ENCODE measurements at places on chromosomes 12 and 14. TPM values are rescaled to one million over a fixed set of nuclear protein-coding genes. Genes with fewer than 3 reads are reported as not detected.

DNA sequence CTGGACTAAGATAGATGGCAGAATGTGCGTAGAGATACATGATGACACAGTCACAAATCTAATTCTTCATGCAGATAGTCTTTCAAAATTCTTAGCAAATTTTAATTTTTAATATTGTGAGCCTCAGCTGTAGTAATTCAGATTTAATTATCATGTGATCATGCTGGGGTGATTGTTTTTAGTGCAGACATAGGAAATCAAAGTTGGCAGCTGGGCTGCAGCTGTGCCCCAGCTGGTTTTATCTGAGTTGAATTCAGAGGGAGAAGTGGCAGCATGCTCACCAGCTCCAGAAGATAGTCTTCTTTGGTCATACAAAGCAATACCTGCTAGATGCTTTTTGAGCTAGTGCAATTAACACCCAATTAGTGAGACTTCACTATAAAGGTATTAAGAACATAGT is 292.9 kb downstream of the RAD51B start:
- DNase-seq = no peak

DNA sequence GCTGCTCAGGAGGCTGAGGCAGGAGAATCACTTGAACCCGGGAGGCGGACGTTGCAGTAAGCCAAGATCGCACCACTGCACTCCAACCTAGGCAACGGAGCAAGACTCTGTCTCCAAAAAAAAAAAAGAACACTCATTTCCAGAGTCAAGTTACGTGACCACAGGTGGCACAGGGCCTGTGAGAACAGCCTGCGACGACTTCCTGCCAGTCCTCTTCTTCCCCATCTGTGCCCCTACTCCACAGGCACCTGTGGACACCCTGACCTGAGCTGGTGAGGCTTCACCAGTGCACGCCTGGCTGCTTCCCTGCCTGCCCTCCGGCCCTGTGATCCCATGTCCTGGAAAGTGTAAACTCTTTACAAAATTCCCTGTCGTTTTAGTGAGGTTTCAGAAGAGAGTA is 77.7 kb downstream of the PPP2R5C start:
- DNase-seq = no peak

TSHR gene
- total RNA-seq = not detected

GRCh38 chr14:92789457-92790089 is 4.5 kb upstream of the GOLGA5 start:
- no peak for DNase-seq

- DNase-seq = no peak
Measured at GRCh38 chr14:64720131-64720576, 15.9 kb downstream of the PLEKHG3 start.

DNA sequence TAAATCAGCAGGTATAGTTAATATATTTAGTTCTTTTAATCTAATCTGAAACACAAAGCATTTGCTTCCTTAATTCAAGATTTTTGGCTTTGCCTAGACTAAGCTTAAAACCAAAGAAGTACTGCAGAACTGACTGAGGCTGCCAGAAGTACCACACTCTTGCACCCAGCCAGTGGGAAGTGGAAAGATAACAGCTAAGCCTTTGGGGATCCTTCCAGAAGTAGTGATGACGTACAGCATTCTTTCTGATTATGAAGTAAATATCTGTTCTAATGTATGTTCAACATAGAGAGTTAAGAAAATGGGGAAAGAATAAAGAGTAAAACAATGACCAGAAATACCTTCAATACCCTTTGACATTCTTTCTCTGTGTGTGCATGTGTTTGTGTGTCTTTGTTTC is 19.3 kb downstream of the NTF3 start:
- DNase-seq = no peak

- no peak for DNase-seq
Measured at GRCh38 chr14:55951341-55952206, 166.6 kb upstream of the PELI2 start.

DNA sequence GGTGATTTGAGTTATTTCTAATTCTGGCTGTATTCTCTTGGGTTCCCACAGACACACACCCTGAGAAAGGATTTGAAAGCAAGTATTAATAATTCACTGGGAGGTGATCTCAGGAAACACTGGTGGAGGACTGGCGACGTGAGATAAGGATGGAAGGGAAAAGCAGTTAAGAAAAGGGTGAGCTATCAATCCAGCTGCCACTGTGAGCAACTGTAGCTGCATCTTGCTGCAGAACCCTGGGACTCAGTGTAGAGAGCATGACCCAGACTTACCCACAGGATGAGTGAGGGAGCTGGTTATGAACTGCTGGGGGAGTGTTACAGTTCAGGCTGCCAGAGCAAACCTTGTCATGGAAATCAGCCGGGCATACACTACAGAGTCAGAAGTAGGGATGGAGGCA is 71.9 kb downstream of the RESF1 start:
- DNase-seq = no peak

DNA sequence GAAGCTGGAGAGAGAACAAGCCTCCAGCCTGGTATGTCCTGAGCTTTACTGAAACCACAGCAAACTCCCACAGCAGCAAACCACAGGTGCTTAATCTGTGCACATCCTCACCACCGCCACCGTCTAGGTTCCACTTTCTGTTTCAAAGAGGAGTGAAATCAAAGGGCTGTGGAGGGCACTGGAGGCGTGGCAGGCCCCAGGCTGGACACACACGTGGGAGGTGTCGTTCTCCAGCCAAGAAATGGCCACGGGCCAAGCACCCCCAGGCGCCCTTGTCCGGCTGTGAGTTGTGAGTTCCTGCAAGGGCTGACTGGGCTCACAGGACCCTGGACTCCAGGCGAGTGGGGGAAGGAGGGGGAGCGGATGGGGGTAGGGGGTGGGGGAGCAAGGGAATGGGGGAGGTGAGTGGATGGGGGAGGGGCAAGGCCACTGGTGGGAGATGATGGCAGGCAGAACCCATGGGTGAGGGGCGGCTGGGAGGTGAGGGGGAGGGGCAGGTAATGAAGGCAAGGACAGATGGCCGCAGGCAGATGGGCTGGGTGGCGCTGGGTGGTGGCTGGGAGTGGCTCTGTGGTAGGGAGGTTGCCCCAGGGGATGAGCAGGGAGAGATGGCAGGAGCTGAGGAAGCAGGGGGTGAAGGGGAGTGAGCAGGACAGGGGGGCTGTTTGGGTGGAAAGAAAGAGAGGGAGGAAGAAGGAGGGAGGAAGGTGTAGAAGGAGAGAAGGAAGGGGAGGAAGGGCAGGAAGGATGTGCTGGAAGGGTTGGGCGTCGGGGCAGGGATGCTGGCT is 86.7 kb downstream of the NCOR2 start:
- DNase-seq = peak; percentile 77

TSPAN9 gene
- 75.2 TPM for total RNA-seq

- peak; percentile 88 for DNase-seq
Measured at GRCh38 chr14:99562856-99563748, 40.9 kb downstream of the CCDC85C start.

DNA sequence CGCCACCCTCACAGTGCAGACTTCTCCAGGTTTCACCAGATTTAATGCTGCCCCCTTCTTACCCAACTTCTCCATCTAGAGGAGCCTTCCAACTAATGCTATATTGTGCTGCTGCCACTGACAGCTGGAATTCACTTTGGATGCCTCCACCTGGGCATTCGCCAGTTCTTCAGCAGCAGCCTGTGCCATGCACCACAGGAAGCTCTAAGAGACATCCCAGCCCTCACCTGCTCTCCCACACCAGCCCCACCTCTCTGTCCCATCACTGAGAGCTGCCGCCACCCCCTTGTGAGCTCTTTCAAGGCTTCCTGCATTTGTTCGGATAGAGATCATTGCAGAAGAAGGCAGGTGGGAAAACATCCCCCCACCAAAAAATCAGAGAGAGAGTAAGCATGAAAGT is 4.6 kb upstream of the KRT2 start:
- DNase-seq = no peak

DNA sequence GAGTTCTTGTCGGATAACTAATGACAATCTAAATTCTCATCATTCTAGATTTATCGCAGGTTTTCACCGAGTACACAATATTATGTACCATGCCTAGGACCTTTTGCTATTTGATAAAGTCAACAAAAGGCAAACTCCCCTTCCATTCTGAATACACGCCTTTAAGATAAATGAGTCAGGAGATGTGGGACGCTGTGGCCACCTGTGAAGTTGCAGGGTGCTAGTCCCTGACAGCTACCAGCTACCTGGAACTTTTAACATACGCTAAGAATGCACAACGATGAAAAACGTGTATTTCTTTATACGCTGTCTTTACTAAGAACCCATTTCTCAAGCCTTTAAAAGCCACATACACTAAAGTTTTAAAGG is 678 bp downstream of the MDM1 start:
- no peak for DNase-seq

DNA sequence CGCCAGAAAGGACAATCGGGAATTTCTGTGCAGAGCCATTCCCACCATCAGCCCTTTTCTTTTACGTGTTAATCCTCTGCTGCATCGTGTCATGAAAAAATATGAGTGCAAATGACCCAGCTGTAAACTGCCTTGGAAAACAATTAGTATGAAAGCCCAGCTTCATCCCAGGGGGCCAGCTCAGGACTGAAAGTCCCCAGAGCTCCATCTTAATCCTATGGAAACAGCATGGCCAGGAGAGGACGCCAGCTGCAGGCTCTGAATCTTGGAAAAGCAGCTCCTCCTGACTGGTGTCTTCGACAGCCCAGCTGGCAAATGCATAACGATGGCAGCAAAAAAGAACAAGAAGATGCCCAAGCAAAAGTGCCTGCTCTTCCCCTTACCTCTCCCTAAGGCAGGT is 191.5 kb downstream of the NTF3 start:
- DNase-seq = no peak

FOXG1 gene
- total RNA-seq = not detected

SLC39A2 gene
- total RNA-seq = 0.52 TPM

HSP90AA1 gene
- 800 TPM for total RNA-seq

DNA sequence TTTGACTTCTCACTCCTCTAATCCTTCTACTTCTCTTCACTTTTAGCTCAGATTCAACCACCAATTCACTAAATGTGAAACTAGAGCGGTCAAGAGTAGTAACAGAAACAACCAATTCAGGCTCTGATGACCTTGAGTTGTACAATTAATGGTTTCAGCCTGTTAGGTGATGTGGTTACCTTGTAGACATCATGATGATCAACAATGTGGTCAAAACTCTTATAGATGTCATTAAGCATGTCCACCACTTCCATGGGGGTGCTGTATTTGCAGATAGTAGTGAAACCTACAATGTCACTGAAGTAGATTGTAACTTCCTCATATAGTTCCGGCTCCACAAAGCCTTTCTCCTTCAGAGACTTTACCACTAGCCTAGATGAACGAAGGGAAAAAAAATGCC is 54.1 kb upstream of the PLBD1 start:
- no peak for DNase-seq

DNA sequence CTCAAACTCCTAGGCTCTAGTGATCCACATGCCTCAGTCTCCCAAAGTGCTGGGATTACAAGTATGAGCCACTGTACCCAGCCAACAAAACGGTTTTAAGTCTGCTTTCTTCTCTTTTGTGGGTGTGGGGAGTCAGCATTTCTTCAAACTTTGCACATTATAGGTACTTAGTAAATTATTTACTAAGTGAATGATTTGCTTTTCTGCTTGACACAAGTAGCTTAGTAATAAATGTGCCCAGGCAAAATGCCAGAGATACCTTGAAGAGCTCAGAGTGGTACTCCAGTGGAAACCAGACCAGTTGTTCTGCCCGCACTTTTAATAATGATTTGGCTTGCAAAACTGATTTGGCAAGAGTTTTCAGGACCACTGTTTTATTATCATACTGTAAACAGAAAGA is 15.0 kb downstream of the DEPDC4 start:
- no peak for DNase-seq

GRCh38 chr12:46556819-46557524 is 184.4 kb upstream of the SLC38A2 start:
- DNase-seq = no peak

DNA sequence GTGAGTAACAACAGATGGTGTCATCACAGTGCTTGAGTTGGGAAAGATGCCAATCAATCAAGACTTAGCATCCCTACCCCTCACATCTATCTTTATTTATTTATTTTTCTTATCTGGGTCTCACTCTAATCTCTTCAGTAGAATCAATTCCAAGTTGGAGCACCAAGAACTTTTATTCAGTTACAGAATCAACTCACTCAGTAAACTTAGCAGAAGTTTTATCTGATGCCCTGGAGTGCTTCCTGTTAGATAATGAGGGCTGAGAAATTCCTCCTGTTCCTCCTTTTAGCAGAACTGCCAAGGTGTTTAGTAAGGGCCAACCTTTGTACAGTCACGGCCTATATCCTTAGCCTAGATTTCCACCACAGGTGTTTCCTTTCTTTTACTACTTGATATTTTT is 11.3 kb upstream of the SLC5A8 start:
- no peak for DNase-seq

- no peak for DNase-seq
Measured at GRCh38 chr12:47021298-47021697, 58.1 kb upstream of the PCED1B start.

DNA sequence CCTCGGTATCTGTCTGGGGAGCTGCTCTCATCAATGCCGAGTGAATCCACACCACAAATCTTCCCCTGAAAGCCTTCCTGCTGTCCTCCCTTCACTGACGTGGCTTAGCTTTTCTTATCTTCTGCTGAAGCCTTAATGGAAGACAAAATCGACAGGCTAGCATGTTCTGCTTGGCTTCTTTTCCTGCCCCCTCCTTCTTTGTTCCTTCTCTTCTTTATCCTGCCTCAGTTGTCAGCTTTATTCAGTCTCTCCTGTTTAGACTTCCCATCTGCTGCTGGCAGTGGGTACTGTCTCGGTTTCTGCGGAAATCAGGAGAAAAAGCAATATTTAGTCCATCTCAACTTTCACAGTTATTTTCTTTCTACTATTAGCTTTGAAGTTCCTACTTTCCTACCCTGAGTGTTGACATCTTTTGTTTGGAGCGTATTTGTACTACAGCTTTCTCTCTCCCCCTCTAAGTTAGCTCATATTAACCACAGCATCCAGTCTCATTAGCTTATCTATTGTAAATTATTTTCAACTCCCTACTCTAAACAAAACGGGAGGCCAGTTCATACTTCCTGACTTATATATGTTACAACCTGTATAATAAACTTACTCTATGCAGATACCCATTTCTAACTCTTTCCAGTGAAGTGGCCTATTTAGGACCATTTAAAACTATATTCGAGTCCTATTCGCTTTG is 226.0 kb downstream of the DACT1 start:
- no peak for DNase-seq

DNA sequence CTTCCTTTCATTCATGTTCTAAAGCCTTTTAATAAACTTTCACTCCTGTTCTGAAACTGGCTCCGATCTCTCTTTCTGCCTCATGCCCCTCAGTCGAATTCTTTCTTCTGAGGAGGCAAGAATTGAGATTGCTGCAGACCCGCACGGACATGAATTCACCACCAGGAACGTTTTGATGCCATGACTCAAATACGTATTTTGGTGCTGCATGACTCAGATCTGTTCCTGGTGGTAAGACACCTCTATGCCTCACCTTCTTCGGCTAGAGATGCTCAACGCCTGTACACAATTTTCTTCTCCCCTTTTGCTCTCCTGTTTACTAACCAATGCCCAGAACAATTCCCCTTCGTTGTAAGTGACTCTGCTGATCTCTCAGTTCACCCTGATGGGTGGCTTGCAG is 52.0 kb upstream of the RIMBP2 start:
- no peak for DNase-seq

DNA sequence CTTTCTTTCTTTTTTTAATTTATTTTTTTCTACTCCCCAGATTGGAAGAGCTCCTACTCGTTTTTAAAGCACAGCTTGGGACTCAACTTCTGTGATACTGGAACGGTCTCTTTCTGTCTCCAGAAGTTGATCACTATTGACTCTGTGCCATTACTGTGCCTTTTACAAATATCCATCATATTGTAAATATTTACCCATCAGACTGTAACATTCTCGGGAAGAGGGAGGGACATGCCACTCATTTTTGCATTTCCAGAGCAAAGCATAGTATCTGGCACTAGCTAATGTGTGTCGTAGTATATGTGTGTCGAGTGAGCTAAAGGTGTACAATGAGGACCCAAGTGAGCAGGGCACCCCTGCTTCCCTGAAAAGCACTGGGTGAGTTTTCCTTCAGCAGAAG is 24.0 kb upstream of the GSG1 start:
- no peak for DNase-seq

Measured in uterus (tissue), 4 donors.